ENCODE measurements at places on chromosomes 6 and 20. TPM values are rescaled to one million over a fixed set of nuclear protein-coding genes. Genes with fewer than 3 reads are reported as not detected.

DNA sequence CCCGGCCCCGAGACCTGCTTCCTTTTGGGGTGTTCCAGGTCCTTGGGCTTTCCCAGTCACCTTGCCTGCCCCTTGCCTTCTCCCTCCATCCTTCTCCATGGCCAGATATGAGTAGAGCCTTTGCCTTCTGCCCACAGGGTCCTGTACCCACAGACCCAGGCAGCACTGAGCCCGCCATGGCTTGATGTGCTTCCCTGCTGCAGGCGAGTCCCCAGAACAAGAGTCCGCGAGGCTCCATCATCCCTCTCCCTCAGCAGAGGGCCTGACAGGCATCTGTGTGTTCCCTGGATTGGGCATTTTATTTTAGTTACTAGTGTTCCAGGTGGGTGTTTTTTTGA is 21.9 kb downstream of the PYGB start:
- DNase-seq, result peak; percentile 10

- DNase-seq, result no peak
Observed at GRCh38 chr20:56442389-56443365, 25.8 kb upstream of the RTF2 start.

- DNase-seq, result no peak
Observed at GRCh38 chr20:52766645-52767435, 205.3 kb upstream of the TSHZ2 start.

GRCh38 chr6:79077715-79078074 is 359 bp downstream of the PHIP start:
- no peak for DNase-seq

GRCh38 chr6:12958052-12958706 is 241.6 kb downstream of the PHACTR1 start:
- no peak for DNase-seq

DNA sequence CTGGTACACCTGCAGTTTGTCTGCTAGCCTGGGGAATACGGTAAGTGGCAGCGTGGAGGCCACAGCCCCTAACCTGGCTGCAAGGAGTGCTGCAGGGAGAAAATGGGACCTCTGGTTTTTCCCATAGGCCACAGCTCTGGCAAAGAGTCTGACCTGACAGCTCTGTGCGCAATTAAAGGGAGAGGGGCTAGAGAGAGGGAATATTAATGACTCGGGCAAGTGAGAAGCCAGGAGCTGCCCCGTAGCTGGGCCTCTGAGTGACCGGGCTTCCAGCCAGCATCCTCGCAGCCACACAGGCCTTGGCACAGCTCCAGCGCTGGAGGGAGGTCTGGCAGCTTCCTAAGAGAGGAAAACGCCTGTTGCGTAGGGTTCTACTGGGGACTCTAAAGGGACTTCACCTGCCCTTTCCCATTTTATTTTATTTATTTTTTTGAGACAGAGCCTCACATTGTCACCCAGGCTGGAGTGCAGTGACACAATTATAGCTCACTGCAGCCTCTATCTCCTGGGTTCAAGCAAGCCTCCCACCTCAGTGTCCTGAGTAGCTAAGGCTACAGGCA is 18.2 kb upstream of the OCSTAMP start:
- no peak for DNase-seq

- no peak for DNase-seq
Observed at GRCh38 chr6:134315974-134316441, 1.9 kb downstream of the SGK1 start.

DNA sequence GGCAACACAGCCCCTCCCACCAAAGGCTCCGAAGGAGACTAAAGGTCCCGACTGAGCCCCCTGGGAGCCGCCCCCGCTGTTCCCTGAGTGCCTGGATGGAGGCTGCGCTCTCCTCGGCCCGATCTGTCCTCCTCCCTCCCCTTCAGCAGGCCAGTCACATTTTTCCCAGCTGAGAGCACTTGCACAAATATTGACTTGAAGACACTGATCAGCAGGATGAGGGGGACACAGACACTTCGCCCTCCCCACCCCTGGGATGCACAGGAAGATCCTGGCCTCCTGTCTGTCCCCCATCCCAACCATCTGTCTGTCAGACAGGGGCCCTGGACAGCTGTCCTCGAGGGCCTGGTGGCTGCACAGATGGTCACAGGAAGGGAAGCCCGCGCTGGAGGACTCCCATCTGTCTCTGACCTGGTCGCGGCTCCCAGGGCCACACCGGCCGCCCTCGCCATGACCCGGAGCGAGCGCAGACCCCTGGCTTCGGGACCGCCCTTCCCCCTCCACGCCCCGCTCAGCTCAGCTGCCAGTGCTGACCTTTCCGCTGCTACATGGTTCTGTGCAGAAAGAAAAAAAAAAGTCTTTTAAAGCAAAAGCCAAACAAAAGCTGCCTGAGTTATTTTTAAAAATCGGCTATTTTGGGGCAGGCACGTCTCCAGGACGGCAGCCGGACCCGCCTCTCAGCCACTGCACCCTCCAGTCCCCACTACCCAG is 11.1 kb downstream of the LAMA5 start:
- no peak for DNase-seq

DNA sequence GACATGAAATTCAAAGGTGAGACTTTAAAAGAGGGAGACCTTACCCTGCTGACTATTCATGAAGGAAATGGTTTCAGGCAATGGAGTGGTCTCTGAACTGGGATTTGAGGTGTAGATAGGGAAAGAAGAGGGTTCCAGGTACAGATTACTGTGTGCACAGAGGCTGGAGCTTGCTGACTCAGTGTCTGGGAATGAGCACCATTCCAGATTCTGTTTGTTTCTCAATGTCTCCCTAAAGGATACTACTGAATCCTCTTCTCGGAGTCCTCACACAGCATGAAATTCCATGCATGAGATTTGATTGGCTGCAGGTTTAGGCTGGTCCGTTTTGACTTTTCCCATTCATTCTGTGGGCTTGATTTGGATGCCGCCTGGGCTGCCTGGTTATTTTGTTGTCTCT is 49.0 kb downstream of the PPP1R14C start:
- no peak for DNase-seq

- no peak for DNase-seq
Observed at GRCh38 chr6:34317882-34318498, 69.2 kb upstream of the SMIM29 start.

DNA sequence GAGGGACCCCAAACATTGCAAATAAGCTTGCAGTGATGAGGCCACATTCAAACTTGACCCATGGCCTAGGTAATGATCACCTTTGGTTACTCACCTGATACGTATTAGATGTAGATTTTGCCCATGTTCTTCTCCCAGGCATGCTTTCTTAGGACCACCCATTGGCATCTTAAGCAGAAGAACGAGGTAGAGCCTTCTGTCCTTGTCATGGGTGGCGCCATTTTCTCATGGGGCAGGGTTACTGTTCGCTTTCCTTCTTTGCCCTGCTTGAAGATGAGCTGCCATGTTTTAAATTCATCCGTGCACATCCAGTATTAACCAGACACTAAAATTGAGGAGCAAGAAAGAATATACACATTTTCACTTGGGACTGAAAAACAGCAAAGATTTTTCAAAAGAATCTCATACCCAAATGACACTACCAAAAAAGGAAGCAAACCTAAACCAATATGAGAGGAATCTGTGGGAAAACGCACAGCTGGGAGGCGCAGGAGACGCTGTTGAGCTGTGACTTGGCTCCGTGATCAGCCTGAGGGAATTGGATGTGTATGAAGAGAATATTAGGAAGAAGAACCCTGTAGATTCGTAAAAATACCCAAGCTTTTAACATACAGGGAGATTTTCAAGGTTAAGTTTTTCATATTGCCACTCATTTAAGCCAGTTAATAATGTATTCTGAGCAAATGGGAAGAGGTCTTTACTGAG is 36.6 kb downstream of the GMPR start:
- DNase-seq, result no peak

GRCh38 chr6:112269114-112269513 is 14.7 kb upstream of the LAMA4 start:
- DNase-seq, result no peak

DNA sequence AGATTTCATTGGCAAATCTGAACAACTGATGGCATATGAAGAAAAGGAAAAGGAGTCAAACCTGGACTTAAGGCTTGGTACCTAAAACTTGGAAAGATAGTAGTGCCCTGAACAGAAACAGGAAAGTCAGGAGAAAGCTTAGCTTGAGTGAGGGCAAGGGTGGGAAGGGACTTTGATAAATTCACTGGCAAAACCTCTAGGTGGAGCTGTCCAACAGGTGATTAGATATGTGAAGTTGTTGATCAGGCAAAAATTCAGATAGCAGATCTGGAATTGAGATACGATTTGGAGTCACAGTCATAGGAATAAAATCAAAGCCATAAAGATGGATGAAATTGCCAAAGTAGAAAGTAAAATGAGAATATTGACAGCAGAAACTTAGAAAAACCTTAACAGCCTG is 16.1 kb upstream of the ZNF292 start:
- no peak for DNase-seq

- DNase-seq, result no peak
Observed at GRCh38 chr6:160221423-160221822, 37.2 kb downstream of the SLC22A2 start.

GRCh38 chr6:123661105-123661891 is 24.5 kb upstream of the TRDN start:
- DNase-seq, result no peak

Gene EYS
- 0.11 TPM for total RNA-seq

Gene CLVS2
- total RNA-seq, result 0.26 TPM

Data from H9 (cell line).